Stimulated activated CD4-positive, alpha-beta T cell treated with anti-CD3 and anti-CD28 coated beads, TNF-alpha, amount 100 ng/mL, for 48 hours (primary cell): ENCODE measurements at places on chromosomes 7 and 10.

- no peak for DNase-seq
Observed at GRCh38 chr10:61319386-61320256, 133.6 kb downstream of the TMEM26 start.

GRCh38 chr10:101671453-101671852 lies 23.5 kb downstream of the FBXW4 start:
- DNase-seq, result no peak

DNA sequence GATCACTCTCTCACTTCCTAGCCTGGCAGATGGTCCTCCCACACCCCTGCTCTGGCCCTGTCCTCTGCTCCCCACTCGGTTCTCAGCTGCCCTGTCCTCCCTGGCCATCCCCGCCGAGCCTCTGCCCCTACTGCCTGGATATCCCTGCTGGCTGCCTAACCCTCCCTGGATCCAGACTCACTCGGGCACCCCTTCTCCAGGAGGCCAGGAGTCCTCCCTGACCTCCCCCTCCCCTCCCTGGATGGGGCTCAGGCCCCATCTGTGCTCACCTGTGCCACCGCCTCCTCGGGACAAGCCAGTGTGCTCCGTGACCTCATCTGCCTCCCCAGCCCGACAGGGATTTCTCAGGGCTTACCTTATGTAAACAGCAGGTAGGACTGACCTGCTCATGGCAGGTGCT lies 406.1 kb downstream of the TCERG1L start:
- no peak for DNase-seq

DNA sequence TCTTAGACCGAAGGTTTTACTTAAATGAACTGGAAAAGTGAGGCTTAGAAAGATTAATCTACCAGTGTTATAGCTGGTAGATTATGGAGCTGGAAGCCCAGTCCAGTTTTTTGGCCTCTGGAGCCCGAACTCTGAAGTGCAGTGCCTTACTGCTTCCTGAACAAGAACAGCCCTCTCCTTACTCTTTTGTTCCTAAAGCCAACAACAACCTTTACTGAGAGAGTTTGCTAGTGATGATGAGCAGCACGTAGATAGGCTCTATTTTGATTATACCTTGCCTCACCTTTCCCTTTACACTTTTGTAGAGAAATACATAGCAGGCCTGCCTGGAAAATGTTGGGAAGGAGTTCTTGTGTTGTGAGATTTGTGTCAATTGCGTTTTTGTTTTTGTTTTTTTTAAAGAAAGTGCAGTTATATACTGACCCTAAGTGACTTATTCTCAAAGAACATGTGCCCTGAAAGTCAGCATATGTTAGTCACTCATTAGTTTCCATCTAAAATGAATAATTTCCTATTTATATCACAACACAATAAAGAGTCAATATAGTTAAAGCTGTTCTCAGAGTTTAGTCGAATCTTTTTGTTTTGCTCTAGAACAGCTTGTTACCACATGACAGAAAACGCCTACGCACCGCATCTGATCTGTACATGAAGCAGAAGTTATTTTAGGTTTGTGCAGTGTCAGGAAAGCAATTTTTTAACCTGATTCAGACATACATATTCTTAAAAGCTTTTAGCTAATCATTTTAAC lies 33.0 kb downstream of the PLEKHA1 start:
- no peak for DNase-seq
